ENCODE measurements at places on chromosomes 4 and X.

GRCh38 chr4:37953620-37954293 lies 6.4 kb upstream of the PTTG2 start:
- peak; percentile 90 for DNase-seq

DNA sequence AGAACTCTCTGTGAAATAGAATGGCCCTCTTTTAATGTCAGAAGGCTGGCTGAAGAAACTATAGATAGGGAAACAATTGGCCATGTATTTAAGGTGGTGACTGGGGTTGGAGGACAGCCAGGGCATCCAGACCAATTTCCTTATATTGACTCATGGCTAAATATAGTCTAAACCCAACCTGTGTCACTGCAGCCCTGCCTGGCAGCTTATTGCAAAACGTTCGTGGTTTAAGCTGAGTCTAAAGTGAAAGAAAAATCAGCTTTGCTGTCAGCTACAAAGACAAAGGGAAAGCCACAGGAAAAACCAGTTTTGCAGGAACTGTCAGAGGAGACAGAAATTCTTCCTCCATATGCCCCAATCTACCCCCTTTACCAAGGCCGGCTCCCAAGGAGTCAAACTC lies 902.8 kb upstream of the NDST4 start:
- peak; percentile 38 for DNase-seq

- no peak for DNase-seq
Observed at GRCh38 chr4:10021653-10022023, 341 bp upstream of the SLC2A9 start.

- no peak for DNase-seq
Observed at GRCh38 chrX:39772057-39772832, 325.5 kb downstream of the BCOR start.

DNA sequence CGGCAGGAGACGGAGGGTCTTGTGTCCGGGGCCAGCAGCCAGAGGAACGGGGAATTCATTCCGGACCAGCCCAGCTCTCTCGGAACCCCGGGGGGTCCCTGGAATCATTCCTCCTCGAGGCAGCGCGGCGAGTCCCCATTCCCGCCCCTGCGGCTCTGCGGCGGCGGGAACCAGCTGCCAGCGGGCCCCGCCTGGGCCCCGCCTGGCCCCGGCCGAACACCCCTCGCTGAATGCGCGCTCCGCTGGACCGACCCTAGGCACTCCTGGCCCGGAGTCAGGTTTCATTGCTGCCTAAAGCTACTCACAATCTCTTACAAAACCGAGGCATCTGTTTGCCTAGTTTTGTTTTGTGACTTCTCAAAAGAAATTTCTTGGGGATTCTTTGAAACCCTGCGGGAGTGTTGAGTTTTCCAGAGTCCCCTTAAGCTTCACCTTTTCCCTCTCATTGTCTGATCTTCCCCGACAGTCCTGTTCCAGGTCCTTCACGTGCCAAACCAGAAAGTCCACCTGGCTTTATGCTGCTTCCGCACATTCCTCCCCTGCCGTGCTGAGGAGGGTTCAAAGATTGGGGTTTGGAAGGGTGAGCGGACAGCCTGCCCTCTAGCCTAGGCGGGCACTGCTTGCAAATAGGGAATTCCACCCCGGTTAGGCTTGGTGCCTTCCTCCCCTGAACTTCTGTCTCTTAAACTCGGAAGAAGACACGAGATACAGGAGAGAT lies 789 bp downstream of the ARHGAP10 start:
- peak; percentile 50 for DNase-seq

DNA sequence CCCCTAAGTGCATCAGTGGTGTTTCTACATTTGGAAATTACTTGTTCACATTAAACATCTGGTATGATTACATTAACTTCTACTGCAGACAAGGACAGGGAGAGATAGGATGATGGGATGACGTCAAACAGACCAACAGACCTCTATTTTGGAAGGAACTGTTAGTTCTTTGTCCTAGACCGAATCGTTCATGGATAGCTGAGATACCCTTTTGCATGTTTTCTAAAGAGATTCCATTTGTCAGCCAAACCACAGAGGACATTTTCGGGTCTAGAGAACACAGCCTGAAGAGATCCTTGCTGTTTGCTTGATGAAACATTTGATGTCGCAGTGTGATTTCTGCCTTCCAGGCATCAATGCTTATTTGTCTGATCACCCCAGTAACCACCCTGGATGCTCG lies 27.7 kb downstream of the CHST7 start:
- DNase-seq: peak; percentile 81

DNA sequence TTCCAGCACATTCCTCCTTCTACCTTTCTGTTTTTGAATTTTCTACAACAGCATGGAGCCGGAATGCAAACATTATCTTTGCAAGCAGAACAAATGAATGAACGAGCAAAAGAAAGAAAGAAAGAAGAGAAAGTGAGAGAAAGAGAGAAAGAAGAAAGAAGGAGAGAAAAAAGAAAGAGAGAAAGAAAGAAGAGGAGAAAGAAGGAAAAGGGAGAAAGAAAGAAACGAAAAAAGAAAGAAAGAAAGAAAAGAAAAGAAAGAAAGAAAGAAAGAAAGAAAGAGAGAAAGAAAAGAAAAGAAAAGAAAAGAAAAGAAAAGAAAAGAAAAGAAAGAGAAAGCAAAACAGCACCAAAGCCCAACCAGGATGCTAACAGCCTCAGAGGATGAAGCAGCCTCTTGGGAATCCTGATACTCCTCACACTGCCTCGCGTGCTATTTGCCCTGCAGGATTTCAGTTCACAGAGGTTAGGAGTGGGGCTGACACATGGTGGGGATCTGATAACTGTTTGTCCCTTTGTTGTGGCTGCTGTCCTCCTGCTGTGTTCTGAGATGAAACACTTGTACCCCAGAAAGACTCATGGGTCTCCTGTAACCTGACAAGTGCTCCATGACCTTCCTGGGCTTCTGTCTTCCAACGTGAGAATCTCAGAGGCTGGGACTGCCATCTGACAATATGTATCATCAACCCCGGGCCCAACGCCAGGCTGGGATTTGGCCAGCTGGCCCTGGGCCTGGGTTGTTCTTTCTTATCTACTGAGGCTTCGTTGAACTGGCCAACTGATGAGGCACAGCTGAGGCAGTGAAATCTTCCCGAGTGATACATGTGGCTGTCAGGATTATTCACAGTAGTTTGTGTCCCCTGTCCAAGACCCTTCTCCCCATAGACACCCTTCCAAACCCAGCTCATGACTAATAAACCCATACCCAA lies 61.0 kb downstream of the SEPSECS start:
- DNase-seq: peak; percentile 83

DNA sequence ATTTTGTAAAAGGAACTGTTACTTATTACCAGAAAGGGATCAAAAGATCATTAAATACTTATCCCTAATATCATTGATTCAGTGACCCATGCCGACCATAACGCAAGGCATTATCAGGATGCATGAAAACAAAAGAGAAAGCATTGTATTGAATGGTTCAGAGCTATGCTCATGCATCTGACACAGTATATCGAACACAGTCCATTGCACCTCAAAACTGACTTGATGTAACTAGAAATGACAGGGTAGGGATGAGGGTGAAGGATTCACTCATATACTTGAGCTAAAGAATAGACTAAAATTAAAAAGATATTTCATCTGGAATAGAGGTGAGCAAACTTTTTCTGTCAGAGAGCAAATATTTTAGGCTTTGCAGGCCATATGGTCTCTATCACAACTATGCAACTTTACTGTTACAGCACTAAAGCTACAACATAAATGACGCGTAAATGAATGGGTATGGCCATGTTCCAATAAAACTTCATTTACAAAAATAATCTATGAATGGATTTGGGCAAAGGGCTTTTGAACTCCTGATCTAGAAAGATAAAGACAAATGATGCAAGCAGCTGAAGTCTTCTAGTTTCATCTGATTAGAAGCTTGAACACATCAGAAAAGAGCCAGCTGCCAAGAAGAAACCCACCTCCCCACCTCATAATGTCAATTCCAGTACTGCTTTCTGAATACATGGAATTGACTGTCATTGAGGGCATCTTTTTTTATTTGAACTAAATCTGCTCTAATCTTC lies 12.9 kb upstream of the SPP1 start:
- no peak for DNase-seq
